Astrocyte of the spinal cord (primary cell): ENCODE measurements at places on chromosomes 5 and 9.
A peak's percentile ranks its signal among the peaks of the same experiment; 100 is the strongest.

- no peak for DNase-seq
Measured at GRCh38 chr5:133729800-133730199, 117.5 kb upstream of the FSTL4 start.

- DNase-seq, result no peak
Measured at GRCh38 chr5:96839071-96839592, 31.4 kb upstream of the ERAP1 start.

DNA sequence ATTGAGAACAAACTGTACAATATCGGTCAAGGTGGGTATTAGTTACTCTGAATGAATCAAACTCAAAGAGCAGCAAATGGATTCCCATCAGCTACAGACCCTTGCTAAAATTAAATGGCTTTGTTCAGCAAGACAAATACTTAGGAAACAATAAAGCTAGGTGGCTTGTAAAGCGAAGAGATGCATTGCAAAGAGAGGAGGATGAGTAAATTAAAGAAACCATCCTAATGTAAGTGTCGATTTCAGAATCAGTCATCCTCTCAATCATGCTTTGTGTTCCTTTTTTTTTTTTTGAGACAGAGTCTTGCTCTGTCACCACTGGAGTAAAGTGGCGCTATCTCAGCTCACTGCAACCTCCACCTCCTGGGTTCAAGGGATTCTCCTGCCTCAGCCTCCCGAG, 359.2 kb upstream of the ZNF462 start:
- no peak for DNase-seq

DNA sequence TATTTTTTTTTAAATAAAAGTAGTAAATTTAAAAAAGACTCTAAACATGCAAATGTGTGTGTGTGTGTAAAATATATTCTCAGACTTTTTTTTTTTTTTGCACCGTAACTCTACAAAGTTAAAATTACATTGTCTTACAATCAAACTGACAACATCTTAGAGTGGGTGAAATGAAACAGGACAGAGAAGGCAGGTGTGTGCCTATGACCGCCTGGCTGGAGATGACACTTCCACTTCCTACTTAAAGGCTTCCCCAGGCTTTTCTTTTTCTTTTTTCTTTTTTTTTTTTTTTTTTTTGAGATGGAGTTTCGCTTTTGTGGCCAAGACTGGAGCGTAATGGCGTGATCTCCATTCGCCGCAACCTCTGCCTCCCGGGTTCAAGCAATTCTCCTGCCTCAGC, 2.7 kb upstream of the AK1 start:
- no peak for DNase-seq

DNA sequence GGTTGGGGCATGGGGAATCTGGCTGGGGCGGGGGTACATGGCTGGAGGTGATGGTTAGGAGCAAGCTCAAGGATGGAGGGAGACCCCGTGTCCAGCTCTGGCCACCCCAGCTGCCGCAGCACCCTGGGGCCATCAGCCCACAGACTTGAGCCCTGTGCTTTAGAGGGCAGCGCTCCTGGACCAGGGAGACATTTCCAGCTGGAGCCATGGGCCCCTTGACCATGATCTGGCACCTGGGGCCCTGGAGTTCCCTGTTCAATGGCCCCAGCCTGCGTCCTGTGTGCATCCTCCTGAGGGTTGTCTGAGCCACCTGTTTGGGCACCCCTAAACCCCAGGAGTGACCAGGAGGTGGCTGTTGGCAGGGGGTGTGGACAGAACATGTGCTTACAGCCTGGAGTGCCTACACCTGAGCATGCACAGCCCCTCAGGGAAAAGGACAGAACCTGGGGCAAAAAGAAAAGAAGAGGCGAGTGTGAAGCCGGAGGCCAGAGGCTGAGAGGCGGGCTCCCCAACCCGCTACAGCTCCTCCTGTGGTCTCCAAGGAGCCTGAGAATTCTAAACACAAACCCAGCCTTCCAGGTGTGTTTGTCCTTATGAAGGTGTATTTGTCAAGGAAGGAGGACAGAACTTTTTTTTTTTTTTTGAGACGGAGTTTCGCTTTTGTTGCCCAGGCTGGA, 126.7 kb downstream of the C9orf50 start:
- no peak for DNase-seq

DNA sequence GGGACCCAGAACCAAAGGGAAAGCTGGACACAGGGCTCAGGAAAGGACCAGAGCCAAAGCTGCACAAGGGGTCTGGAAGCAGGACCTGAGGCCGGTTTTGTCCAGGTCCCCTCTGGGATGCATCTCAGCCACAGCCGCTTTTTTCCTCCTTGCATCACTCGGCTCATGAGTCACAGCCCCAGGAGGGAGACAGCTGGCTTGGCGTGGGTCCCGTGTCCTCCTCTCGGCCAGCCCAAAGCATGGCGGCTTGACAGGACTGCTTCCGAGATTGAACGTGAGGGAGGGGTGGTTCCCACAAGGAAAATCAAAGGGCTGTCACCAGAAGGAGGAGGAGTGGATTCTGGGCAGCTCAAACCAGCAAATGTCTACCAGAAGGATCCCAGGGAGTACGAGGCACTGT, 56.7 kb upstream of the CPLX2 start:
- DNase-seq, result peak; percentile 63

DNA sequence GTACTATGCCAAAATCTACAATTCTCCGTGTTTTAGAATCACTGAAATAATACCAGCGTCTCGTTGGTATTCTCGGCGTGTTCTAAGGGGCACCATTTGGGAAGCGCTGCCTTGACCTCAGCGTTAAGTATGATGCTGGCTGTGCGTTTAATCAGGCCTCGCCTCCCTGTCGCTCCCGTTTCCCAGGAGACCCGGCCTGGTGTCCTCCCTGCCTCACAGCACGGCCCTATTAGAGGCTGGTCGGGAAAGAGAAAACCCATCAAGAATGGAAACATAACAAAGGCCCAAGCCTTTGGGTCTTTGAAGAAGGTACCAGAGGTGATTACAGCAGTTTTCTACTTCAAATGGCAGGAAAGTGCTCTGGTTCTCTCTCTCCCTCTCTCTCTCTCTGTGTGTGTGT, 30.0 kb downstream of the GFPT2 start:
- DNase-seq, result no peak

DNA sequence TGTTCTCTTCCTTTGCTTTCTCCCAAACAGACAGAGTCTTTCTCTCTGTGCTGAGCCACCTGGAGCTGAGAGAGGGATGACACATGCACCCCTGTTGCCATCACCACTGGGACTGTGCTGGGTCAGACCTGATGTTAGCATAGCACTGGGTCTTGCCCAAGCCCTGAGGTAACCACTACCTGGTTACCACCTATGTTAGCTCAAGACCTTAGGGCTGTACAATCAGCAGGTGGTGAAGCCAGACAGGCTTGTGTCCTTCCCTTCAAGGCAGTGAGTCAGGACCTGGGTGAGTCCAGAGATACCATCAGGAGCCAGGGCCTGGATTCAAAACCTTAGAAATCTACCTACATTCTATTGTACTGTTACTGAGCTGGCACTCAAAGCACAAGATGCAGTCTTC, 32.1 kb downstream of the FST start:
- no peak for DNase-seq

DNA sequence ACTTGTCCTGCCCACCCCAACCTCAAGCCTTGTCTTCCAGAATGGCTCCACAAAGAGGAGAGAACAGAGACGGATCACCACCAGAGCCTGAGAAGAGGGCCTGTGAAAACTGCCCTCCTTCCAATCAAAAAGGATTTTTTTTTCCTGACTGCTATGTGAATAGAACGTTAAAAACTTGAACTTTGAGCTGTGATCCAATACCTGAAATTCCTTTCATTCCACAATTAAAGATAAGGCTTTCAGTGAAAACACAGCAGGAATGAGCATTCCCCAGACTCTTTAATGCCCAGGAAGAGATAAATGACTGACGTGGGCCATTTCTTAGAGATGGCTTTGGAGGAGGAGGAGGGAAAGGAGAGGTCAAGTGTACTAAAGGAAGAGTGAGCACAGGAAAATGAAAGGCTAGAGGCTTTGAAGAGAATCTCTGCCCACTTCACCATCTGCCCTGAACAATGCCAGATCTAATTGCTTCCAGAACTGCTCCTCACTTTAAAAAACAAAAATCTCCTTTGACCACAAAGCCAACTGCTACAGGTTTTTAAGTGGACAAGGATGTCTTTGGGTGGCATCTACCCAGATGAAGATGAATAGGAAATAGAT, 177.9 kb upstream of the MAP3K1 start:
- DNase-seq, result peak; percentile 43

GRCh38 chr5:4905674-4906520, 234.2 kb upstream of the ADAMTS16 start:
- peak; percentile 24 for DNase-seq

DNA sequence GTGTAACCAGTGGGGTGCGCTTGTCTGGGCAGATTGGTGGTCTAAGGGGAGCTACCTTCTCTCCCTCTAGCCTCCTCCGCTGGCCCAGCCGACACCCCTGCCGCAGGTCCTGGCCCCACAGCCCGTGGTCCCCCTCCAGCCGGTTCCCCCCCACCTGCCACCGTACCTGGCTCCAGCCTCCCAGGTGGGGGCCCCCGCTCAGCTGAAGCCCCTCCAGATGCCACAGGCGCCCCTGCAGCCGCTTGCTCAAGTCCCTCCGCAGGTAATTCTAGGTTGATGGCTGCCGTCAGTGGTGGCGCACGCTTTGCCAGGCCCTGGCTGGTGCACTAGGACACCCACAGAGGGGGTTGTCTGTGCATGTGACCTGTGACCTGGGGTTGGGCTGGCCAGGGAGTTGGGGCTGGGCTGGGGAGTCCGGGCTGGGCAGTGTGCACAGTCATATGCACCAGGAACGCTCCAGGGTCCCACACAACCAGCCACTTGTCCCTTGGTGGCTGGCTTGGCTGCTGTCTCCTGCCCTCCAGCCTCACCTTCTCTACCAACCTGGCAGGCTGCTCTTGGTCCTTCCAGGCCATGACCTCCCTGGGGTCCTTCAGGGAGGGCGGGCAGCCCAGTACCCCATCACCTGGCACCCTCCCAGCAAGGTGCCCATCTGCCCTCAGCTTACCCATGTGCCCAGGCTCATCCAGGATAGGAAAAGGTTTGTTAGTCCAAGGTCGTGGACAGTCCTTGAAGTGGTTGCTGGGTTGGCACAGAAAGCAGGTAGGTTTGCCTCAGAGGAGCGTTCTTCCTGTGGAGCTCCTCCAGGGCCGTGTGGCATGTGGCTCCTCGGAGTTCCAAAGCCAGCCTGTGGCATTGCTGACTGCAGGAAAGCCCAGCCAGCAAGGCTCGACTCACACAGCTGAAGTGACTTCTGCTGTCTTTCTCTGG, 73.2 kb downstream of the WNK2 start:
- no peak for DNase-seq

DNA sequence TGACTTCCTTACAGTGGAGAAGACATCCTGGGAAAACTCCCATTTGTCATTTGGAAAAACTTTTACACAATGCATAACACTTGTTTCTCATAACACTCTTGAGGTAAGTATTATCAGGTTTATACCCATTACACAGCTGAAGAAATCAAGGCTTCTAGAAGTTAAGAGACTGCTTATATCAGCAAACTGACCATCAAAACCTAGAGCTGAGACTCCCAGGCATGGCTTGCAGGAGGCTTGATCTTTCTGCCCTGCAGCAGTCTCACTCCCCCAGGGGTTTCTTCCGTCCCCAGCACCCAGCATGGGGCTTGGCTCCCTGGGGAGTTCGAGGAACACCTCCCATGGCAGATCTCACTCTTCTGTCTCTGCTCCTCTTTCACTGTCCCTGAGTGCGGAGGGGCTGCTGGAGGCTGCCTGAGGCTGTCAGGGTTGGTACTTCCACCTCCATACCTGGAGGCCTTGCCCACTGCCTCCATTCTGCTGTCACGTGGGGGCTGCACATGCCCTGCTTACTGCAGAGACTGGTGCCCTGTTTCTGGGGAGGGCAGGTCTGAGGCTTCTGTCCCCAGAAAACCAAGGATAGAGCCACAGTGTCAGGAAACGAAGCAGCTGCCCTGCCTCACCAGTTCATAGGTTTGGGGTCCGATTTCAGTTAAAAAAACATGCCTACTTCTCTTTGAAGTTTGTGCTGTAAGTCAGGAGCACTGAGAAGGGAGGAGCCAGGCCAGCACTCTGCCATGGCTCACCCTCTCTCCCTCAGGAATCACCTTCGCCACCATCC, 202.5 kb downstream of the PAX5 start:
- no peak for DNase-seq

DNA sequence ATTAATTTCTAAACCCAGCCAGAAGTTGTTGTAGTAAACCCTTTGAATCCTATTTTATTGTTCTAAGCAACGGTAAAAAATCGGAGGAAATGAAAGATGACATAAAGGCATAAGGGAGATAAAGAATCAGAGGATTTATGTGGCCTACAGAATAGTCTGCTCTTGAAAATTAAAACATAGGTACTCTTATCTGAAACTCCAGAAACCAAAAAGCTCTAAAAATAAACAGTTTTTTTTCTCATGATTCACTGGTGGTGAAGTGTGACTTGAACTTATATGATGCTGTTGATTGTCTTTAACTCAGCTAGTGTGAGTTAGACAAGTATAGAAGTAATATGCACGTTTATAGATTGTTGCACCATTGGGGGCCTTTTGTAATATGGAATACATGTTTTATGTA, 80.3 kb downstream of the HSD17B4 start:
- DNase-seq, result no peak

DNA sequence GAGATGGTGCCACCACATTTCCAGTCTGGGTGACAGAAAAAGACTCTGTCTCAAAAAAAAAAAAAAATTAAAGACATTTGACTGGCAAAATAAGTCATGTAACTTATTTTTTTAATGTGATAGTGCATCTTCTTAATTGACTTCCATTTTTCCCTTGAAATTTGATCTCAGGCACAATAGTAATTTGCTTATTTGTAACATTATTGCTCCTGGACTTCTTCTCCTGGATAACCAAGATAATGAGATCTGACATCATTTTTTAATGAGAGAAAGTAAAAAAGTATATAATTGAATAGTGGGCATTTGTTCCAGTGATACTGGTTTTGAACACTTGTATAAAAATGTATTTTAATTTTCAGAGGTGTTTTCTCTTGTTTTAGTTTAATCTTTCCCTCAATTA, 3.5 kb downstream of the ARHGEF28 start:
- no peak for DNase-seq

- DNase-seq, result no peak
Measured at GRCh38 chr5:147515269-147515668, 5.4 kb upstream of the DPYSL3 start.

- peak; percentile 75 for DNase-seq
Measured at GRCh38 chr5:95761771-95762651, 30.9 kb downstream of the RHOBTB3 start.

GRCh38 chr5:61228229-61228628, 66.0 kb upstream of the SMIM15 start:
- DNase-seq, result no peak

GRCh38 chr5:1526681-1527131, 2.9 kb upstream of the LPCAT1 start:
- DNase-seq, result no peak

GRCh38 chr5:132225165-132226032, 2.3 kb downstream of the P4HA2 start:
- peak; percentile 73 for DNase-seq

- DNase-seq, result peak; percentile 39
Measured at GRCh38 chr5:133052317-133053175, 733 bp downstream of the HSPA4 start.
